ENCODE measurements at places on chromosomes 12 and 14. TPM values are rescaled to one million over a fixed set of nuclear protein-coding genes. Genes with fewer than 3 reads are reported as not detected.

LRP1-AS gene
- polyA plus RNA-seq: not detected

TROAP gene
- polyA plus RNA-seq: 18.3 TPM

RFX4 gene
- not detected for polyA plus RNA-seq

FBXL14 gene
- polyA plus RNA-seq: 17.2 TPM

SLC39A5 gene
- polyA plus RNA-seq: 68.0 TPM

DNA sequence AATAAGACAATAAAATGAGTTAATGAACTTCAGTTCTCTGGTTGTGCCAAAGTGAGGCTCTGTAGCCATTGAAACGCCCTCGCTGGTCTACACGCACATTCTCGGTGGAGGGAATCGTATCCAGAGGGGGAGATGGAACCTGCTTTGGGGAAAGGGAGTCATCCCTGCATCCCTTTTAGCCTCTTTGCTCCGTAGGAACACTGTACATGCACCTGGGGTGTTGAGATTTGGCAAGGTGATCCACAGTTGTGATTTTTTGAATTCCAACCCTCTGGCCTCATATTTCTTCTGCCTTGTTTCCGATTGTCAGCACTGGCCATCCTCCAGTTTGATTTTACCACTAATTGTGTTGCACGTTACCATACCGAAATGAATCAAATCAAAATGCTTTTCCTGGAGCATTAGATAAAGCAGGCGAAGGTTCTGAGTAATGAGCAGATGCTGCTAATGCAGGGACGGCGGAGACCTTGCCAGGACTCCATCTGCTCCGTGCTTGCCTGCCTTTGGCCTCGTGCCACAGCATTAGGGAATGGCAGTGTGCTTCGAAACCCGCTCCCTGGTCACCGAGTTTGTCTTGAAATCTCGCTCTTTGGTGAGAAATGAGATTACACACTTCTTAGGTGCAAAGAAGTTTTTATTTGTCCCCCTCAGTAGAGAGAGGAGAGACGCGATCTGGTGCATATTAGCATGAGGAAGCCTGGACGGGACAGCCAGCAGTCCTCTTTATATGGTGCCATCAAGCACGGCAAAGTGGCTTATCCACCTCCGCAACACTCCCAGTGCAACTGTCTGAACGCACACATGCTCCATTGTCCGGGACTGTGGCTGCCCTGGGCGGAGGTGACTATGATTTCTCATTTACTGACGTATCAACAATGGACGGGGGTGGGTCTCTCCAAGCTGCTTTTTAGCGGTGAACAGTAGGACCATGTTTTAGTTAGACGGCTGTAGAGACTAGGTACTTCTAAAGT lies 59.1 kb downstream of the FBXW8 start:
- no peak for DNase-seq

DNA sequence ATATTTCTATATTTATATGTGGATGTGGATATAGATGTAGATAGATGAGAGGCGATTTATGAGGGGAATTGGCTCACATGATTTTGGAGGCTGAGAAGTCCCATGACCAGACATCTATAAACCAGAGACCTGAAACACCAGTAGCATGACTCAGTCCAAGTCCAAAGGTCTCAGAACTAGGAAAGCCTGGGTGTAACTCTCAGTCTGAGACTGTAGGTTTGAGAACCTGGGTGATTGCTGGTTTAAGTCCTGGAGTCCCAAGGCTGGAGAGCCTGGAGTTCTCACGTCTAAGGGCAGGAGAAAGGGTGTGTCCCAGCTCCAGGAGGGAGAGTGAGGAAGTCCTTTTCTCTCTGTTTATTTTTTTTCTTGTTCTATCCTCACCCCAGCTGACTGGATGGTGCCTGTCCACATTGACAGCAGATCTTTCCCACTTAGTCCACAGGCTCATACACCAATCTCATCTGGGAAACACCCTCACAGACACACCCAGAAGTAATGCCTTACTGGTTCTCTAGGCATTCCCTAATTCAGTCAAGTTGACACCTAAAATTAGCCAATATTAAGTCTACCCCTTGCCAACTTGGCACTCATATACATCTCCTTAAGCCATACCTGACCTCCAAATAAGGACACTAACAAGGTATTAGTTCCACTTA lies 45.4 kb downstream of the EMP1 start:
- no peak for DNase-seq

GRCh38 chr12:46490635-46491034 lies 118.1 kb upstream of the SLC38A2 start:
- DNase-seq: no peak

GRCh38 chr12:90253674-90254181 lies 545.1 kb upstream of the ATP2B1 start:
- no peak for DNase-seq

- DNase-seq: no peak
Observed at GRCh38 chr14:60301685-60302084, 52.7 kb downstream of the PPM1A start.

DNA sequence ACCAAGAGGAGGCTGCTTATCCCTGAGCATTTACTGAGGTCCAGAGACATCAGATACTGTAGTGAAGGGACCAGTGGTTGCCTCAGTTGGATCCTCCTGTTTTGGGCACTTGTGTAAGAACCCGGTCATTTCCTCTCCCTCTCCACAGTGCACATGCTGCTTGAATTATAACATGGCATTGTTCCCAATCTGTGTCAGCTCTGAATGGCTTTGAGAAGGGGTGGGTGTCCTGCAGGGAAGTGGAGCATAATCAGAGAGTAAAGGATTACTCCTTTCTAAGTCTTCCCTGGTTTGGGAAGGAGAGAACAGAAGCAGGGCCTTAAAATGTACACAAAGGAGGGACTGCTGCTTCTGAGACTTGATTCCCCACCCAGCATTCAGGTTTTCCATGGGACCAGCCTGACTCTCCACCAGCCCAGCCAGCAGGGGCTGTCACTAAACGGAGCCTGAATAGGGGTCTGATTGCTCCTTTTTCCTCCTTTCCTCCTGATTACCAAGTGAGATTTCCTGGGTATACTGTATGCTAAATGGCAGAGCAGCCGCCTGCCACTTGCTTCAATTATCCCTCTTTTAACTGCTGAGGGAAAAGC lies 78.4 kb downstream of the NRXN3 start:
- DNase-seq: no peak

DNA sequence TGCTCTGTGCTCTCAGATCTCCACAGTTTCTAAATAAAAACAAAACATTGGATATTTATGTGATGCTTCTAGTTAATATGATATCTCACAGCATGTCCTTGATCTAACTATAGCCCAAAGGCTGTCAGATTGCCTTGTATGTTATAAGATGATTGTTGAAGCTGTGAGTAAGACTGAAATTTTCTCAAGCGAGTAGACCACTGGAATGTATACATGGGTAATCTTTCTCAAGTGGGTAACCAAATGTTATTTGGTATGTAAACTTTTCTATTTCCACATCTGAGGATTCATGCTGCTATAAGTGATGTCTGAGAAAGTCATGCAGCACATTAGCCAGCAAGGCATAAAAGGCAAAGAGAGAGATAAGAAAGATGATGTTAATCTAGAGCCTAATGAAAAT lies 886.7 kb downstream of the NRXN3 start:
- DNase-seq: no peak

- no peak for DNase-seq
Observed at GRCh38 chr12:109687250-109687649, 26.4 kb upstream of the FAM222A start.

GRCh38 chr12:4829161-4829792 lies 80.4 kb upstream of the KCNA1 start:
- DNase-seq: no peak

DNA sequence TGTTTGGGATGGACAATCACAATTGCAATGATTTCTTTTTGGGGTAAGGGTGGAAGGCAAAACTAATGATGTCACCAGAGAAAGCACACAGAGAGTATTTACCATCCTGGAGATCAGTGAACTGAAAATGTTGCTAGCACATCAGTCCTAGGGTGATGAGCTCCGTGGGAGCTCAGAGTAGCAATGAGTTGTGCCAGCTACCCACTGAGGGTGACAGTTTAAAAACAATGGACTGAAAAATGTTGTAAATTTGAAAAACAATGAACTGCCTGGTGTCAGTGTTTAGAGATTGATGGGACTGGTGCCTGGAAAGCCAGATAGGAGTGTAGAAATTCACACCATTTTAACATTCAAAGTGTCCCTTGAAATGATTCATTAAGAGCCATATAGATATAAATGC lies 198.5 kb downstream of the ATP23 start:
- no peak for DNase-seq

DNA sequence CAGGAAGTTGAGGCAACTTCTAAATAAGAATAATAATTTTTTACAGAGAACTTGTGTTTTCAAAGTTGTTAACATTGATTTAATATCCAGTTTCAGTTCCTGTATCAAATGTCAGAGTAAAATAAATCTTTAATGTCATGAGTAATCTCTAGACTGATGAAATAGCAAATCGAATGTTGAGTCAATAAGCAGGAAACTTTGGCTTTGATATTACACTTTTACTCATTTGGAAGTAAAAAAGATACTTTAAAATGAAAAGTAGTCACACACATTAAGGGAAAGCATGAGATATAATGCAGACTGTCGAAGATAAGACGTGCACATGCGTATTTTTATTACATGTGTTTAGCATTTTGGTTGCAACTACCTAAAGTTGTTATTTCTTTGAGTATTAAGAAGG lies 78.2 kb upstream of the PTGDR start:
- DNase-seq: no peak
